ENCODE measurements at places on chromosomes 16 and 17.

- DNase-seq, result no peak
Measured at GRCh38 chr17:17684906-17685774, 3.9 kb downstream of the RAI1 start.

DNA sequence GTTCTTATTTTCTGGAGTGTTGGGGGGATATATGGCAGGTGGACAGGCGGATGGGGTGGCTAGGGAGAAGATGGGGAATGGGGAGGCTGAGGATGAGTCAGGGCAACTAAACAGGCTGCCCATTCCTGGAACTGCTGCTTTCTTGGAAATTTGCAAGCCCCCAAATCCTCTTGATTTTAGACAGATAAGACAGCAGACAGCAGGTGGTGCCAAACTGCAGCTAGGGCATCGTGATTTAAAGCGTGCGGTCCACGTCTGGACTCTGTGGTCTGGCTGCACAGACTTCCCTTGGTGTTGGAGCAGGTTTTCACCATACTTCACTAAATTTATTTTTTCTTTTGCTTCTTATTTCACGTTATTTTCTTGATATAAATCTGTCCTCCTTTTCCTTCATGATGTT is 10.9 kb upstream of the KRT24 start:
- no peak for DNase-seq

- DNase-seq, result no peak
Measured at GRCh38 chr16:70681382-70682238, 4.2 kb downstream of the MTSS2 start.

DNA sequence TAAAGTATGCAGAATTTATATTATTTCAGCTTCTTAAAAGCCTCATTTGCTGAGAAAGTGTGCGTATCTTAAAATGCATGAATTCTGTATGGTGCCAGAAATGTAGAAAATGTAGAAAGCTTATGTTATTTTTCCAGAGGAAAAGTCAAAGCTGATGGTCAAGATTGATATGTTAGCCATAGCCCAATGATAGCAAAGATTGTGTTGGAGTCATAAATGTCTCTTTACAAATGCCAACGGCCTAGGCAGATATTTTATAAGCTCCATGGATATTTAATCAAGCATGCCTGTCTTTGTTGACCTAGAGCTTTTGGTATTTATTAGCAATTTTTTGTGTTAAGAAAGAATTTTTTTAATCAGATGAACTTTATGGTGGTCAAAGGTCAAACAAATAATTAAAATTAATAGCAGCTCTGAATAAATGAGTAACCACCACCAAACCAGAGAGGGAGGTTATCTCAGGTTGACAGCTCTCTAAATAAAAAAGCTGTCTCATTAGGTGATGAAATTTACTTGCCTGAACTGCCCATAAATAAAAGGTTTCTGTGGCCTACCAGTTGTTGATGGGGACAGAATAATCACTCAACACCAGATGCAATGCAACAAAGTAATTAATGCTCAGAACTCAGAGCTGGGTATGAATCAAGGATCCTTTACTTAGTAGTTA is 28.5 kb downstream of the CLEC3A start:
- no peak for DNase-seq

GRCh38 chr17:11121341-11121985 is 119.5 kb upstream of the SHISA6 start:
- no peak for DNase-seq

All from stimulated activated CD8-positive, alpha-beta memory T cell treated with anti-CD3 and anti-CD28 coated beads, Interleukin-7, amount 100 ng/mL, for 1 hour (primary cell).